ENCODE measurements at places on chromosomes 13 and 19. TPM values are rescaled to one million over a fixed set of nuclear protein-coding genes. Genes with fewer than 3 reads are reported as not detected.

GRCh38 chr13:39509616-39510315, 93.2 kb downstream of the LHFPL6 start:
- no peak for DNase-seq

- DNase-seq = no peak
These were observed 5.1 kb upstream of the GPR18 start for GRCh38 chr13:99263126-99263785.

GRCh38 chr19:58128041-58128685, 22.4 kb downstream of the ZNF329 start:
- no peak for DNase-seq

GRCh38 chr19:18014197-18014596, 6.2 kb downstream of the ARRDC2 start:
- DNase-seq = peak; percentile 51

GRCh38 chr19:16359074-16359473, 34.4 kb downstream of the KLF2 start:
- DNase-seq = peak; percentile 35

ZSCAN4 gene
- 0.37 TPM for total RNA-seq

DNA sequence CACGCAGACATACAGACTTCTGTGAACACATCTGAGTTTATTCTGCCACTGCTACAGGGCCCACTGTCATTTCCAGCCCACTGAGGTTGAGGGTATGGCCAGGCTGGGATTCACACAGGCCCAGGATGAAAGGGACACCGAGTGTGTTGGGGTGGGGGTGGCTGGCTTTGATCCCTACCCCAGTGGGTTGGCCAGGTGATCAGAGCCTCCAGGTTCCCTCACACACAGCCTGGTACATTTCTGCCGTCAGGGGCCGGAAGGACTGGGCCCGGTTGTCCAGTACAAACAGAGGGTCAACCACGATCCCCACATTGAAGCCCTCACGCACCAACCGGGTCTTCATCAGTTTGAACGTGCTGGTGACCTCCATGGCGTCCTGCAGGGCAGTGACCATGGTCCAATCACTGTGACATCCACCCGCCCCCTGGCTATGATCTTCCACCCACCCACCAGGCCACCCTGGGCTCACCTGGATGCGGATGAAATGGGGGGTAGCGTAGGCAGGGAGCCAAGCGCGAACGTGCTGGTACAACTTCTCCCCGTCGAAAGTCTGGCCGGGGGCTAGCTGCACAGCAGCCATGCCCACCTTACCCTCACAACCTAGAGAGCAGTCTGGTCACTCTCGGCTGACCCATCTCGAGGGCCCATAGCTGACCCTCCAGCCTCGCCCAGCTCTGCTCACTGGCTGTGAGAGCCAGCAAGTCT, 13.3 kb downstream of the SLC27A5 start:
- DNase-seq = peak; percentile 71

GRCh38 chr13:94233401-94233800, 246.1 kb downstream of the DCT start:
- no peak for DNase-seq

DNA sequence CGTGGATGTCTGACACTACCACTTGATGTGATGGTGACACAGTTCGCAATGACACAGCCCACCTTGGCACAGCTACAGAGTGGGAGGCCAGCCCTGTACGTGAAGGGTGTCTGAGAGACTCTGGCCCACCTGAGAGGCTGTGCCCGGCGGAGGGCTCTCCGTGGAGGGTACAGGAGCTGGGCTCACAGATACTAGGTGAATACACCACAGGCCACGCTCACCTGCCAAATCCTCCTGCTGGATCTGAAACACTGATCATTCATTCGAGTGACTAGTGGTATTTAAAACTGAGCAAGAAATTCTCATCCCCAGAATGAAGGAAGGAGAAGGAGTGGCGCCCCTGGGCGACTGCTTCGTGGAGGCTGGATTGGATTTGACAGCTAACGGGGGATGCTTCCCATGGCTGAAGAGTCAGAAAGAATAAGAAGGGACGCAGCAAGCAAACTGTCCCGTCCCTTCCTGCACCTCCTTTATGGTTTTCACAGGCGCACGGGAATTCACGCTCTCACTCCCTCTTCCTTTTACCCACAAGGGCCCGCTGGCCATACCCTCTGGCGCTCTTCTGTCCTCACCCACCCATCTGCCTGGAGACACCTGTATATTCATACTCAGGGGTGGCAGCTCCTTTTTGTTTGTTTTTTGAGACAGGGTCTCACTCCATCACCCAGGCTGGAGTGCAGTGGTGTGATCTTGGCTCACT, 25.0 kb downstream of the CEBPG start:
- peak; percentile 48 for DNase-seq

OXGR1 gene
- total RNA-seq = 0.26 TPM

- peak; percentile 92 for DNase-seq
These were observed 7.7 kb downstream of the TECR start for GRCh38 chr19:14536926-14537692.

- no peak for DNase-seq
These were observed 14.7 kb downstream of the RAP2A start for GRCh38 chr13:97448503-97449251.

N4BP2L1 gene
- 4.8 TPM for total RNA-seq

DNA sequence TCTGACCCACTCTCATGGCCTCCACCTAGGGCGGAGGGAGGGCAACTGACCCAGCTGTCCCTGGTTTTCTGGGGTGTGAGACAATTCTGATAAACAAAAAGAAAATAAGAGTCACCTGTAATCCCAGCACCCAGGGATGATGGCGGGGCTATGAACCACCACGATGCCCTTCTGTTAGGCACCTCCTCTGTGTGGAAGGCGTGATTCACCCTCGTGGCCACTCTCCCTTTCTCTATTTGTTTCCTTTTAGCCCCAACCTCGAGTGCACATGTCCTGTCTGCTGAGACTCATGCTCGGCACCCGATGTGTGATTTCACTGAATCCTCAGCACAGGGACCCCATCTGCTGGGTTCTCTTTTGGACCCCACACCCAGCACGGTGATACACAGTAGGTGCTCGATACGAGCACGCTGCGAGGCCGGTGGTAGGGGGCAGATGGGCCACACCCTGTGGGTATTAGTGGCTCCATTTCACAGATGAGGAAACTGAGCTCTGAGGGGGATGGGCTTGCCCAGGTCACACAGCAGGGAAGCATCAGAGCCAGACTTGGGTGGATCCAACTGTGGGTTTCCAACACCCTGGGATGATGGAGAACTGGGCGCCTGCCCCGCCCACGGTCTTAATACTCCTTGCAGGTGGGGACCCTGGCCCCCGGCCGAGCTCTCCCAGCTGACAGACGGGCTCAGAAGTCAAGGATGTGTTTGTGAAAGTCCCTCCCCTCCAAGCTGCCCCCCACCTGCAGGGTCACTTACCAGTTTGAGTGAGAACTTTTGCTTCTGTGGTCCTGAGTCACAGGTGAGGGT, 24.9 kb downstream of the VRK3 start:
- no peak for DNase-seq

DNA sequence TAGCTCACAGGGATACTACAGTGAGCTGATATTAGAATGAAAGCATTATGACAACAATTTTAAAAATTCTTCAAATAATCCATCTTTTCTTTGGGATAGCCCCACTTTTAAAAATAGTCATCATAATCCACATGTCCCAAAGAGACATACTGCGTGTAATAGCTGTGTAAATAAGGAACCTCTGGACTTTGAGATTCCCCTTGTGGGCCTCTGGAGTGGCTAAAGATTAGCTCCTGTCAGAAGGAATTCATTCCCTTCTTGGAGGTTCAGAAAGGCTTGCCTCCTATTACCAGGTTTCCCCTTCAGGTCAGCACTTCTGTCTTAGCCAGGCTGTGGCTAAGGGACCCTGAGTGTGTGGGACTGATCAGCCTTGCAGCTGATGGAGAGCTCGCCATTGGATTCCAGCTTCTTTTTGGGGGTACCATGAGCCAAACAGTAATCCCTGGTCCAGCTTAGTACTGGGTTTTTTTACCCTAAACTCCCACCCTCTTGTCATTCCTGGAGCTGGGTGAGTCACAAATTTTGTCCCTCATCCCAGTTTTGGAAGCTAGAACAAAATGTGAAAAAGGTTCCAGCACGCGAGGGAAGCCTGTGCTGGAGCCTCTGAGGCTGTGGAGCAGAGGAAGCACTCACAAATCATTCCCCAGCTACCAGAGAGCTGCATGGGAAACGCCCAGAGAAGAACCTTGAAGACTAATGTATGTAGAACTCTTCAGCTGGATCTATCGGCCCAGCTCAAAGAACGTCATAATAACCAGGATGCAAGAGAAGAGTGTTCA, 96.7 kb downstream of the RNASEH2B start:
- peak; percentile 63 for DNase-seq

DNA sequence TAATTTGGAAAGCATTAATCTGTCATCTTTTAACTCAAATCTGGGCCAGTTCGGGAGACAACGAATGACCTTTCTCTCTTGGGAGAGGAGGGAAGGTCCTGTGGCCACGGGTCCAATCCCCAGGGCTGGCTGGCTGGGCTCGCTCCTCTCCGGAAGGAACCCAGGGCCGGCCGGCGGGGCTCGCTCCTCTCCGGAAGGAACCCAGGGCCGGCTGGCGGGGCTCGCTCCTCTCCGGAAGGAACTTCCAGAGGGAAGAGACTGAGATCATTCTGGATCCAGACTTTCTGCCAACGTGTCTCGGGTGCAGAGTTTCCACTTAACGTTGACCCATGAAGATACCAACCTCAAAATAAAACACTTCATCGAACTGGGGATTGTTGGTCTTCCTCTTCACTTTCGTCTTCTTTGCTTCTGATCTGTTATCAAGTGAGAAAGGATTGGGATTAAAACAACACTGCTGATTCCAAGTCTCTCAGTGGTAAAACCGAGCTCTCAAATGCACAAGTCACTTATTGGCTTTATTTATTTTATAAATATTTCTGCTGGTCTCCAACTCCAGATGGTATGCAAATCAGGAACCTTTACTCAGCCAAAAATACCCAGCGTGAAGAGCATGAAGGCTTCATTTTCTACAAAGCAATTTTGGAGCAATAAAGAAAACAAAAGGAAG, 53.3 kb upstream of the C13orf46 start:
- peak; percentile 90 for DNase-seq

- no peak for DNase-seq
These were observed 8.5 kb upstream of the SOX1 start for GRCh38 chr13:112058519-112058873.

DNA sequence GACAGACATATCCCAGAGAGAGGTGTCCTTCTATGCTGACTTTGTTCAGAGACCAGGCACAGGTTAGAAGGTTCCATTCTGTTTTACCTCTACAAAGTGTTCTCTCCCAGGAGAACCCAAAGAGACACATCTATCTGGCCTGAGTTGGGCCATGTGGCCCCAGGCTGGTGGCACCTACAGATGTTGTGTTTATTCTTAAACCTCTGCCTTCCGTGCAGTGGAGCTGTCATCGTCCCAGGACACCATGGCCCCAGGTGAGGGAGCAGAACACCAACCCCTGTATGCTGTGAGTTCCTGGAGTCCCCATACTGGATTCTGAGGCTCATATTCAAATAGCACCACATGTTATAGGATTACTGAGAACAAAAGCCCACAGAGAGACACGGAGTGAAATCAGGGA, 3.9 kb downstream of the KIR3DL3 start:
- DNase-seq = no peak

DNA sequence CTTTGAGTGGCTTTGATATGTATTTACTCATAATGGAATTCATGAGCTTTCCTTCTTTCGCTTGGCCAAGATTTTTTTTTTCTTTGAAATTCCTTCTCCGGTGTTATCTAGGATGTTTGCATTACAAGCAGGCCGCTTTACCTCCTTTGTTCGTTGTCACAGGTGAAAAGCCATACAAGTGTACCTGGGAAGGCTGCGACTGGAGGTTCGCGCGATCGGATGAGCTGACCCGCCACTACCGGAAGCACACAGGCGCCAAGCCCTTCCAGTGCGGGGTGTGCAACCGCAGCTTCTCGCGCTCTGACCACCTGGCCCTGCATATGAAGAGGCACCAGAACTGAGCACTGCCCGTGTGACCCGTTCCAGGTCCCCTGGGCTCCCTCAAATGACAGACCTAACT, 16.7 kb downstream of the KLF5 start:
- no peak for DNase-seq

Data from right cardiac atrium (tissue), 5 donors.